ENCODE measurements at places on chromosomes 1 and 21.

- DNase-seq: peak; percentile 36
Observed at GRCh38 chr21:28687586-28687985, 305.1 kb downstream of the LTN1 start.

- DNase-seq: peak; percentile 46
Observed at GRCh38 chr1:186559601-186560116, 98.7 kb upstream of the PDC start.

GRCh38 chr1:30106125-30106524 lies 617.3 kb downstream of the MATN1 start:
- peak; percentile 45 for DNase-seq

DNA sequence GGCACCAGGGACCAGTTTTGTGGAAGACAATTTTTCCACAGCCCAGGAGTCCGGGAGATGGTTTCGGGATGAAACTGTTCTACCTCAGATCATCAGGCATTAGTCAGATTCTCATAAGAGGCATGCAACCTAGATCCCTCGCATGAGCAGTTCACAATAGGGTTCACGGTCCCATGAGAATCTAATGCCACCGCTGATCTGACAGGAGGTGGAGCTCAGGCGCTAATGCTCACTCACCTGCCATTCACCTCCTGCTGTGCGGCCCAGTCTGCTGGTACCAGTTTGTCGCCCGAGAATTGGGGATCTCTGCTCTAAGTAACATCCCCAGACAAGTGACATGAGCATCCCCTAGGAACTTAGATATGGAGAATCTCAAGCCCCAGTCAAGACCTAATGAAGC lies 180.7 kb downstream of the COQ8A start:
- no peak for DNase-seq
